Effector CD4-positive, alpha-beta T cell (primary cell): ENCODE measurements at places on chromosomes 3 and 15.

- DNase-seq = no peak
Observed at GRCh38 chr3:129358177-129358771, 70.2 kb downstream of the EFCAB12 start.

DNA sequence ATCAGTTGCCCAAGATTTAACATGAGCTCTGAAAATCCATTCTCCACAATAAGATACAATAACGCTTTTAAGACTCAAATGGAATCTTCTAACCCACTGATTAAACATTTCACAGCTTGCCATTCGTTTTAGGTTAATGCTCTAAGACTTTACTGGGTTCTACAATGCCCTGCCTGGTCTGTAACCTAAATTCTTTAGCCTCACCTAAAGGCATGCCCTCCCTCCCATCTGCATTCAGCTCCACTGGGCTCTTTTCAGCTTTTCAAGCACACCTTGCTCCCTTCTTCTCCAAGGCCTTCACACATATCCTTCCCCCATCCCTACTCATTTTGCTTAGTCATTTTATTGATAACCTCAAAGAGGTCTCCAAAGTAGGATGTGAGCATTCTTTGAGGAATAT lies 290.9 kb downstream of the LSAMP start:
- DNase-seq = no peak

GRCh38 chr3:87900061-87900460 lies 158.7 kb downstream of the CGGBP1 start:
- DNase-seq = no peak

GRCh38 chr3:31732548-31732947 lies 199.8 kb downstream of the STT3B start:
- no peak for DNase-seq

GRCh38 chr3:65993134-65993900 lies 45.4 kb downstream of the MAGI1 start:
- no peak for DNase-seq

GRCh38 chr3:194204042-194204987 lies 68.4 kb downstream of the HES1 start:
- no peak for DNase-seq

GRCh38 chr3:27479806-27480543 lies 4.2 kb downstream of the SLC4A7 start:
- no peak for DNase-seq

GRCh38 chr3:8724108-8724752 lies 9.4 kb upstream of the CAV3 start:
- DNase-seq = no peak

DNA sequence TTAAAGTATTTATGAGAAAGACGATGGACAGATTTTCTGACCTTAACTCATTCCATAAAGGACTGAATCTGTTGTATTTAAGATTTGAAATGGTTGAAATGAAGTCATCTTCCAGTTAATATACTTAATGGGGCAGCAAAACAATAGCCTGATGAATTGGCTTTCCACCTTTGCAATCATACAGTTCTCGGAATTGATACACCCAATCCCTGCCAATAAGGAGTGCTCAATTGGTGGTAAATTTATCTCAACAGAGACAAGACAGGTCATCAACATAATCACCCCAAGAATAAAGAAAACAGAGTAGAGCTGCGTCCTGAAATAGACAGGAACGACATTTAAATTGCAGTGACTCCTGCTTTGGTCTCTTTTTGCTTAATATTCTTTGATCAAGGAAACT lies 11.2 kb downstream of the ANXA2 start:
- no peak for DNase-seq

- no peak for DNase-seq
Observed at GRCh38 chr3:110815008-110815583, 256.5 kb upstream of the NECTIN3 start.

GRCh38 chr15:57769266-57769665 lies 62.8 kb downstream of the POLR2M start:
- DNase-seq = no peak

- no peak for DNase-seq
Observed at GRCh38 chr3:59854-60253, 136.7 kb upstream of the CHL1 start.

DNA sequence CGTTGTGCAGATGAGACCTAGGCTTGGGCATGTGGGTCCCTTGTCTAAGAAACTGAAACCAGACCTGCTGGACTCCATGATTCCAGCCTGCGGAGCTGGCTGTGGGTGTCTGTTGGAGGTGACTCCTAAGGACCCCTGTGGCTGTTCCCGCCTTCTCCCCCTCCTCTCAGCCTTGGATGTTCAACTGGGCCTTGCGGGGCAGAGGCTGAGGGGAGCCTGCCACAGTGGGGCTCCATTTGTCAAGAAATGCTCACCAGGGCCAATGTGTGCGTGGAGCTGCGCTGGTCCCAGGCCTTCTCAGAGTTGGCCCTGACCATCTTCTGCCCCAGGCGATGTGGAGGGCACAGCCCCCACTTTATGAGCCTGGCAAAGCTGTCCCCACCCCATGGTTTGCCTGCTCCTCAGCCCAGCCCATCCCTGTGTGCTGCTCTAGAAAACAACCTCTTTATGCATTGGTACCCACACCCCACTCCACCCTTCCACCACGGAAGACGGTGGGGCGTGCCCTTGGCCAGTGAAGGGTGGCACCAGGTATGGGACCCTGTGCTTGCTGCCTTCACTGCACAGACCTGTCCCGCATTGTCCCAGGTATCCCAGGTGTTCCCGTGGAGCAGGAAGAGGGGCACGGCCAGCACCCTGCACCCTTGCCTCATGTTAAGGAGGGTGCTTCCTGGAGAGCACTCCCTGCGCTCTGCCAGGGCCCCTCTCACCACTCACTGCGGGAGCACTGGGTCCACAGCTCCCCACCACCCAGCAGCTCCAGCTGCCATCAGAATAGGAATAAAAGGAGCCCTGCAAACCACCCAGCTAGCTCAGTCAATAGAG lies 7.9 kb downstream of the MESP2 start:
- no peak for DNase-seq

GRCh38 chr3:127690823-127691452 lies 18.2 kb downstream of the ABTB1 start:
- no peak for DNase-seq

- no peak for DNase-seq
Observed at GRCh38 chr15:67803996-67804843, 21.1 kb upstream of the SKOR1 start.

- DNase-seq = no peak
Observed at GRCh38 chr15:64665179-64665578, 110.2 kb downstream of the RBPMS2 start.

DNA sequence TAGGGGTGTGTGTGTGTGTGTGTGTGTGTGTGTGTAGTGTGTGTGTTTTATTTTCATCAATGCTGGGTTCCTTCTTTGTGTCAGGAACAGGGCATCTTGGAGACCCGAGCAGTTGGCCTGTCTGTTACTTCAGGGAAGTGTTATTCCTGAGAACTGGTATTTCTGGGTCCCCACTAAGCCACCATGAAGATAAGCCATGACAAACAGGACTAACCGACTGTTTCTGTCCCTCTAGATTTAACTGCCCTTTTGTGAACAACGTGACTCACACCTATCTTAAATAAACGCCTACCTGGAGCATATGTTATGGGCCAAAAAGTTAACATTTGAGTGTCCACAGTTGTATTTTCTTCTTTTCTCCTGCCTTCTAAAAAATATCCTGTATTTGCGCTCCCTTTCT lies 19.5 kb downstream of the SIDT1 start:
- DNase-seq = no peak

DNA sequence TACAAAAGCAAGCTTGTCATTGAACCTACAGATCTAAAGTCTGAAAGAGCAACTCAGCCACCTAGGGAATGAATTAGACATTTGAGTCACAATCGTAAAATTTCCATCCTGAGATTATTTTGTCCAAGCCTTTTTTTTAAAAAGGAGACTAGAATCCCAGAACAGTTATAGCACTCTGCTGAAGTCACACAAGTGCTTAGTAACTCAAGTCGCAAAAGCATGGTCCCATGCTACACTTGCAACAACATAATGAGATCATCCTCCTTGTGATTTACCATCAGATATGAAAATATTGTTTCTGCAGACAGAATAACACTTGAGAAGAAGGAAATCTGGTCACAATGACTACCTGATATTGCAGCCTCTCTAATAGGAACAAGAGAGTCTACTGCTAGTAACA lies 106.7 kb downstream of the ZIC4 start:
- no peak for DNase-seq

DNA sequence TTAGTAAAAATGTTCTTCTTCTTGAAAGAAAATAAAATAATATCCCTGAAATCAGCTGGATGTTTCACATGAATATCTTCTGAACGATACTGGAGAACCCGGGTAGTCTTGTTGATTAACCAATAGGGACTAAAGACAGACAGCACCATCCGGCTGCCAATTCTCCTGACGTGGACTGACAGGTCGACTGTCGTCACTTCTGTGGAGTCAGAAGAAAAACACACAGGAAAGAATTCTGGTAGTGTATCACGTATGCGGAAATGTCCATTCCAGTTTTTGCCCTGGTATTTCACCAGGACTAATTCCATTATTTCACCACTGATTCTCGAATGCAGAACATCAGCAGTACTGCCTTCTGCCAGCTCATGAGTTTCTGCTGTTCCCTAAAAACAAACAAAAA lies 144.6 kb downstream of the VPS13C start:
- no peak for DNase-seq

GRCh38 chr15:95302206-95302605 lies 1028.3 kb upstream of the NR2F2 start:
- no peak for DNase-seq

DNA sequence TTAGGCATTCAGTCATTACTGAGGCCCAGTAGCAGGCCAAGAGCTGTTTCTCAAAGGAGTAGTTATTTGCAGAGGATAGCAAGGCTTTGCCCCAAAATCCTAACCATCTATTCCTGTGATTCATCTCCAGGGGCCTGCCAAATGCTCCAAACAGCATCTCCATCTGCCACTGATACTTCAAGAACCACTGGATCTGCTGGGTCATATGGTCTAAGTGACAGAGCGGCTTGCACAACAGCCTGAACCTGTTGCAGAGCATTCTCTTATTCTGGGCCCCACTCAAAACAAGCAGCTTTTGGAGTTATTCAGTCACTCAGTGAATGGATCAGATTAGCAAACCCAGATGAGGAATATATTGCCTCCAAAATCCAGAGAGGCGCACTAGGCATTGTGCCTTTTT lies 68.8 kb upstream of the ALDH1A3 start:
- no peak for DNase-seq

DNA sequence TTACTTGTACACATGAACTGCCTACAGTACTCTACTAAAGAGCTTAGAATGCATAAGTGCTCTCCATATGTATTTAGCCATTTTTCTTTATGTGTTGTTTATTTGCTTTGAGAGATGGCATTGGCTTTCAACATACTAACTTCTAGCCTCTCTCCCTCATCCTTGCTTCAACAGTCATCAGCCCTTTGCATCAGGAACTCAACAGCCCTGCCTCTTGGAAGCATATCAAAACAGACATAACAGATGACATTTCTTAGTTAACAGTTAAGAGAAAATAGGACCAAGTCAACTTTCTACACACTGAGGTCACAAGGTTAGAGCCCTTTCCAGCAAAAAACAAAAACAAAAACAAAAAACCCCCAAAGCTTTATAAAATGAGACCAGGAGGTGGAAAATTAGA lies 145.6 kb downstream of the TCF12 start:
- no peak for DNase-seq

DNA sequence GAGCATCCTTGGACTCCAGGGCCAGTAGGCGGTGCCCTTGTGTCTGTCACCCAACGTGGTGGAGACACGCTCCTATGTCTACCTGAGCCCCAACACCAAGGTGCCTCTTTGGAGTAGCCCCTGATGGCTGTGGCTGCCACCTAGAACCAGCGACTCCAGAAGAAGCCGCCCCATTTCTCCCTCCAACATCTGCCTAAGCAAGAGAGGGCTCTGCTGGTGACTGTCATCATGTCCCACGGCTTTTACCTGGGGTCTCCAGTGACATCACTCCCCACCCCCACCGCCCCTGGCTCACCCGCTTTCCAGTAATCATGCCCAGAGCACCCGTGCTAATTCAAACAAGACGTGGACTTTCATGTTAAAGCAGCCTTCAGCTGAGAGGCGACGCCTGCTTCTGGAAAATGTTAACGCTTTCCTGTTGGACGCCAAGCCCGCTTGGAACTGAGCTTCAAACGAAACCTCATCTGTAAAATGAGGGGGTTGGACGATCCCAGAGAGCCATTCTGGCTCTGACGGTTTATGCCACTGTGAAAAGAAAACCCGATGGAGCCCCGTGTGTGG lies 57.0 kb downstream of the ISG20 start:
- DNase-seq = no peak

GRCh38 chr15:36978126-36978525 lies 122.2 kb downstream of the MEIS2 start:
- no peak for DNase-seq

- no peak for DNase-seq
Observed at GRCh38 chr15:80530737-80531365, 126.7 kb downstream of the ARNT2 start.

DNA sequence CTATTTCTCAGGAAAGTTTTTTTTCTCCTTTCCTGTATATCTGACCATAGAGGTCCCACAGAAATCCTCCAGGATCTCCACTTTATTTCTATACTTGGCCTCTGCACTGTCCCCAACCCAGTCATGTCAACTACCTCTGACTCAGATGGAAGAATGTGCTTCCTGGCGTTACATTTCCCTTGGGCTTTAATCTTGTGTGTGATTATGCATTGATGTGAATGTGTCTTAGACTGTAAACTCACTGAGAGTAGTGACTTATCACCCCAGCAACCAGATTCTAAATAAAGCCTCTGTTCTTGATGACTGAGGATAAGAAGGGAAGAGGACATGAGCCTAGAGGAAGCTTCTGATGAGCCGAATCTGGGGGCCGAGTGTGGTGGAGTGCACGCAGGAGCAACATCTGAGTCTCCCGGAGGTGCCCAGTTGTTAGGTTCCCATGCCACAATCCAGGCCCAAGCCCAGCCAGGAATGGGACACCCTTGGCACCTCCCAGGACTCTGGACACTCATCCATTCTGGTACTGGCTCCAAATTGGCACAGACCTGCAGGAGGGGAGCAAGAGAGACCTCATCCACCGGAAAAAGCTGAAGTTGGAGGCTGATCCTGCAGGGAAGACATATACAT lies 32.1 kb upstream of the HEG1 start:
- DNase-seq = no peak

DNA sequence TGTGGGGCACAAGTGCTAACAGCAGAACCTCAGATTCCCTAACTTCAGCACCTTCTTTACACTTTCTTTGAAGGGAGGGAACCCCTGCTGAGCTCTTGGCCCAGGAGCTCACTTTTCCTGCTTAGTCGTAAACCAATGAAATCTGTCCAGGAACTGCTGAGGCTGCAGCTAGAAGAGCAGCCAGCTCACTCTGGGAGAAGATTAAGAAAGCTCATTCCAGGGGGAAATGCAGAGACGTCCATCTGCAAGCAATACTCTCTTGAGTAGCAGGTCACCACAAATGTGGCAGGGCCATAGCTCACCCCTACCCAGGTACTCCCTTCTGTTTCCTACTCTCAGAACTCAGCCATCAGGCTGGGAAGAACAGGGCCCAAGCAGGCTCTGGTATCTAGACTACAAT lies 103.3 kb downstream of the WDR76 start:
- DNase-seq = no peak

DNA sequence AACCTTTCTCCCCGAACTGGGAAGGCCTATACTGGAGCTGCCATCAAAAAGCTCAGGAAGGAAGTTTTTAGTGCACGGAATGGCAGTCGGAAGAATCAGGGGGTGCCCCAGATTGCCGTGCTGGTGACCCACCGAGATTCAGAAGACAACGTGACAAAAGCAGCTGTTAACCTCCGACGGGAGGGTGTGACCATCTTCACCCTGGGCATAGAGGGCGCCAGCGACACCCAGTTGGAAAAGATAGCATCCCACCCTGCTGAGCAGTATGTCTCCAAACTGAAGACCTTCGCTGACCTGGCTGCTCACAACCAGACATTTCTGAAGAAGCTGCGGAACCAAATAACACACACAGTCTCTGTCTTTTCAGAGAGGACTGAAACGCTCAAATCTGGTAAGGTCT lies 48.2 kb downstream of the COL6A6 start:
- DNase-seq = no peak
